ENCODE measurements at places on chromosomes 1 and 21. TPM values are rescaled to one million over a fixed set of nuclear protein-coding genes. Genes with fewer than 3 reads are reported as not detected.

- no peak for DNase-seq
Observed at GRCh38 chr1:40879482-40880175, 17.5 kb upstream of the CITED4 start.

- no peak for DNase-seq
Observed at GRCh38 chr1:53180226-53180625, 16.4 kb upstream of the CPT2 start.

- DNase-seq, result no peak
Observed at GRCh38 chr1:197761654-197762053, 13.6 kb downstream of the DENND1B start.

GRCh38 chr1:196488579-196488978, 119.7 kb downstream of the KCNT2 start:
- DNase-seq, result no peak

- DNase-seq, result no peak
Observed at GRCh38 chr1:151309811-151310323, 17.3 kb downstream of the PI4KB start.

DNA sequence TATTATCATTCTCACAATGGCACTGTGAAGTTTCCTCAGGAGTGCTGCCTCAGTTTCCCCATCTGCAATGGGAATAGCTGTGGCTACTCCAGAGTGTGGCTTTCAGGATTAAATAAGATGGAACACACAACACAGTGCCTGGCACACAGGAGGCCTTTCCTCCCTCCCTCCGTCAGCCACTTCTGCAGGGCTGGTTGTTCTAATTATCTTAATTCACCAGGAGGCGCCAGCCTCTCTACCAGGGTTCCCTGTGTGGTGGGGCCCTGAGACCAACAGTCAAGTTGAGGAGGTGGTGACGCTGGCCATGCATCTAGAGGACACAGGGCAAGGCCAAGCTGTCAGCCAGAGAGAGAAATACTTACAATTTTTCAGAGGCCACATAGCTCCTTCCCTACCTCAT, 6.3 kb upstream of the FOXO6 start:
- no peak for DNase-seq

GRCh38 chr1:156706657-156707416, 1.5 kb upstream of the CRABP2 start:
- no peak for DNase-seq

GRCh38 chr1:201724039-201724765, 104.8 kb upstream of the IPO9 start:
- no peak for DNase-seq

Gene SIPA1L2
- total RNA-seq, result 0.05 TPM

Gene SLC5A9
- total RNA-seq, result not detected

Gene PRDX1
- 778 TPM for total RNA-seq

Data from HFFc6 (cell line).